Activated T-helper 2 cell treated with anti-CD3 and anti-CD28 coated beads, Interferon-gamma antibody, Interleukin-2, Interleukin-4, amounts not matched to agents 10 μg/mL and 5 μg/mL and 100 μg/mL, durations not matched to agents 14 hours and 24 hours and 36 hours (primary cell): ENCODE measurements at places on chromosomes 5 and 9. TPM values are rescaled to one million over a fixed set of nuclear protein-coding genes. Genes with fewer than 3 reads are reported as not detected.

The VCP gene
- total RNA-seq, result 361 and 366 TPM in 2 replicates

DNA sequence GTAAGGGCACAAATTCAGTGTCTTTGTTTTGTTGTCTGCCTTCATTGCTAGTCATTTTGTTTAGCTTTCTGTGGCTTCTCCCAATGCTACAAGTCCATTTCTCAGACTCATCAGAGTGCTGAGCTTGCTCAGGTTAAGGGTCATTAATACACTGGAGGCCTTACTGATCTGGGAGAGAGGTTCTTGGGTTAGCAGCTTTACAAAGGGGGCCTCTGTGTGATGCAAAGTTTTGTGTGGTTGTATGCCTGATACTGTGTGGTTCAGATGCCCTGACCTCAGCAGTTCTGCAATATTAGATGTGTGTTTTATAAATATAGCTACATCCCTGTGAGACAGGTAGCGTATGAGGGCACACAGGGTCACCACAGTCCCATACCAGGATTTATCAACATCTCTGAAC, 34.8 kb upstream of the SMARCA2 start:
- H3K4me1 ChIP-seq, result no peaks in the 10 kb centered on the region
- no peak overlapping the region for H3K27ac ChIP-seq
- H3K27me3 ChIP-seq, result peaks cover 3% of the 10 kb centered on the region
- H3K4me3 ChIP-seq, result no peak overlapping the region

GRCh38 chr9:81317939-81318338, 371.4 kb downstream of the TLE1 start:
- no peaks in the 10 kb centered on the region for H3K4me1 ChIP-seq
- H3K27ac ChIP-seq, result no peak overlapping the region
- no peak overlapping the region for H3K4me3 ChIP-seq
- DNase-seq, result no peak

GRCh38 chr5:55919625-55920024, 68.5 kb downstream of the IL31RA start:
- H3K27me3 ChIP-seq, result no peaks in the 10 kb centered on the region
- H3K4me3 ChIP-seq, result no peak overlapping the region
- DNase-seq, result no peak
- H3K4me1 ChIP-seq, result peaks cover 36% of the 10 kb centered on the region
